Lower lobe of right lung (tissue), 2 donors: ENCODE measurements at places on chromosomes 2 and 18.
A peak's percentile ranks its signal among the peaks of the same experiment; 100 is the strongest.

DNA sequence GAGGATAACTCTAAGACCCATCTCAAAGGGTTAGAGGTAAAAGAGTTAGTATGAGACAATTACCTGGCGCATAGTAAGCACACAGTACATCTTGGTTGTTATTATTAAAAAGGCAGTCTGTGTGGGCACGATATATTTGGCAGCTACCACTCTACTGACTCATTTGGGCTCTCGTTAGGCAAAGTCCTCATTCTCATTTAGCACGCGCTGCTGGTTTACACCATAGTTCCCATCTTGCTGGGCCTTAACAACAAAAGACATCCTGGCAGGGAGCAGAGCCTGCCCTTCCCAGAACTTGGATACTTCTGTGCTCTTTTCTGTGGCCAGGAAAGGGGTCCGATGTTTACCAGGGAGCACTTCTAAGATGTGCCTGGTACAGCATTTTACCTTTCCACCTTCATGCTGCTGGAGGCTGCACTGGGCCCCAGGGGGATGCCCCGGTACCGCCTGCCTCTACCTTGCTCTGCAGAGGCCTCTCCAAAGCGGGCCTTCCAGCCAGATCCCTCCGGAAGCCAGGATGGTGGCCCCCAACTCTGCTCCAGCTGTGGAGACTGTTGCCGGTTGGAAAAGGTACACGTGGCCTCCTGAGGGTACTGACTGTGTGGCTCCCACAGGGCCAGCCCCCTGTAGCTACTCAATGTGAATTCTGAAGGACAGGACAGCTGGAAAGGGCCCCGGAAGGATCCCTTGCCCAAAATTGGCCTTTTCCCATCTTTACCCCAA, 15.0 kb downstream of the GLI2 start:
- DNase-seq, result no peak

GRCh38 chr2:156333274-156333950, 891 bp upstream of the NR4A2 start:
- peak; percentile 88 for DNase-seq

DNA sequence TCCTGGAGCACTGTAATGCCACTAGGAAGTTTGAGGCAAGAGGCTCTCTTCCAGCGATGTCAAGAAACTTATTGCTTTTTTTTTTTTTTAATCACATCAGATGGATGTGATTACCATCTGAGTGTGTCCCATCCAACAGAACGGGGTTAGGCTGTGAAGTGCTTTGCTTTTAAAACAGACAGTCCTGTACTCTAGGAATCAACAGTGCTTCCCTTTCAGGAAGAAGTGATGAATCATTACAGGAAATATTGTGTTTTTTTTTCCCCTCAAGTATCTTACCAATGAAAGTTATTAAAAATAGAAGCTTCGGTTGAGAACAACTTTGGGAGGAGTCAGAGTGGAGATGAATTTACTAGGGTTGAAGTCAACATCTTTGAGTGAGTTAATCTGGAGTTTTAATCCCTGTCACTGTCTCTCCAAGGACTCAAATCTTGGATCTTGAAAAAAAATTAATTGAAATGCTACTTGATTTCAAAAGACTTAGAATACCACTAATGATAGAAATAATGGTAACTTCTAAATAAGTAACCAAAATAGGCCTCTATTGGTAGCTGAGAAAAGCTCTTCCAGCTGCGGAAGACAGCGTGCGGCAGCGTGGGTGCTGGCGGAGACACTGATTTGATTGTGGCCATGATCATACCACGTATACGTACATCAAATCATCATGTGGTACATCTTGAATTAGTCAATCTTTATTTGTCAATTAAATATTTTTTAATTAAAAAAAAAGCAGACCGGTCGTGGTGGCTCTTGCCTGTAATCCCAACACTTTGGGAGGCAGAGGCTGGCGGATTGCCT, 45.5 kb downstream of the GATA6 start:
- DNase-seq, result no peak

DNA sequence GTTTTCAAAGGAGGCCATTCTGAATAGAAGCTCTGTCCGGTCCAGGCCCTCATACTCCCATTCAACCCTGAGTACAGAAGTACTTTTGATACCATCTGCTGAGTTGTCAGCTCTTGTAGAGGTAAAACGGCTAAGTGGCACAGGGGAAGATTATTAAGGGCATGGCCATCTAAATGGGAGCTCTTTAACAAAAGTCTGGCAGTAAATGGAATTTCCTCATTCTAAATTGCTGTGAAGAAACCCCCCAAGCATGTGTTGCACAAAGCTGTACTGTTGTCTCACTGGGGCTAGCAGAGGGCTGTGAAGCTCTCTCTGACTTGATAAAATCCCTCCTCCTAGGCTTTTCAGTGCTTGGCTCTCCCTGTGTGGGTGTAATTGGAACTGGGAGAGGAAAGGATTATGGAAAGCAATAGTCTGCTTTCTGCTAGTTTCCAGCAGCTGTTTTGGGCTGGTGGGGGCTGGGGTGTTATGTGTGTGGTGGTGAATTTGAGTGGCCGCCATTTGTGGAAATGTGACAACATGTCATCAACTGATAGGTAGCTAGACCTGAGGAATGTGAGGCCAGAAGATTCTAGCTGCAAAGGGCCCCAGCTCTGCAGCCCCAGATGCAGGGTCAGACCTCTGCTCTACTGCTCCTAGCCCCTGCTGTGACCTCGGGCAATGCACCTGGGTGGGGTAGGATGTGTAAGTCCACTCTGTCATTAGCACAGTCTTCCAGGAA, 65.1 kb downstream of the MAP4K4 start:
- DNase-seq, result no peak

DNA sequence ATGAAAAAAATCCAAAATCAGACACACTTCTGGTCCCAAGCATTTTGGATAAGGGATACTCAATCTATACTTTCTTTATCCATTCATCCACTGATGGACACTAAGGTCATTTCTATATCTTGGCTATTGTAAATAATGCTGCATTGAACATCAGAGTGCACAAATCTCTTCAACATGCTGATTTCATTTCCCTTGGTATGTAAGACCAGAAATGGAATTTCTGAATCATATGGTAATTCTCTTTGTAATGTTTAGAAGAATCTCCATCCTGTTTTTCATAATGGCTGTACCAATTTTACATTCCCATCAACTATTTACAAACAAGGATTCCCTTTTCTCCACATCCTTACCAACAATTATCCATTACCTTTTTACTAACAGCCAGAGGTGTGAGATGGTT, 33.7 kb upstream of the MCM6 start:
- DNase-seq, result no peak

GRCh38 chr2:110871637-110872036, 139.3 kb downstream of the ACOXL start:
- DNase-seq, result no peak

- no peak for DNase-seq
These were observed 219.5 kb downstream of the CBLN2 start for GRCh38 chr18:72324677-72325076.
